ENCODE measurements at places on chromosomes 16 and 17. TPM values are rescaled to one million over a fixed set of nuclear protein-coding genes. Genes with fewer than 3 reads are reported as not detected.

The MSLN gene
- total RNA-seq, result 4.3 TPM

The KRTAP3-1 gene
- not detected for total RNA-seq

The HBA1 gene
- 45.6 TPM for total RNA-seq

The CHRNE gene
- 0.53 TPM for total RNA-seq

The SOX8 gene
- total RNA-seq, result 27.7 TPM

The FOXC2 gene
- total RNA-seq, result 0.32 TPM

The CDH11 gene
- 78.8 TPM for total RNA-seq

- no peak for DNase-seq
These were observed 98.1 kb downstream of the RGS9 start for GRCh38 chr17:65235284-65235683.

DNA sequence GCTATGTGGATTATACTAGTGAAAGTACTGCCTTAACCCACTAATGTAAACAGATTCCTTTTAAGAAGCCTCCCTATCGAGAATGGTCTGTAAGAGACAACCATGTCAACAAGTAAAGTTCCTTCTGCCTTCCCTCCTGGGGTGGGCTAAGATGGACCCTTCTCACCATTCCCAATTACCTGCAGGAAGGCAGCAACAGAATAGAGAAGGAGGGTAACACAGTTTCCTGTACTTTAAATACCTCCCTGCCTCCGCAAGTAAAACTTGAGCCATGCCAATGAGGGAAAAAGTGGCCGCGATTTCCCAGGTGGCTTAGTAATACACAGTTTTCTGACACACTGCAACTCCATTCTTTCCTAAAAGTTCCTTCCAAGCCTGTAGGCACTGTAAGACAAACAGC is 45.2 kb downstream of the TOX3 start:
- no peak for DNase-seq

DNA sequence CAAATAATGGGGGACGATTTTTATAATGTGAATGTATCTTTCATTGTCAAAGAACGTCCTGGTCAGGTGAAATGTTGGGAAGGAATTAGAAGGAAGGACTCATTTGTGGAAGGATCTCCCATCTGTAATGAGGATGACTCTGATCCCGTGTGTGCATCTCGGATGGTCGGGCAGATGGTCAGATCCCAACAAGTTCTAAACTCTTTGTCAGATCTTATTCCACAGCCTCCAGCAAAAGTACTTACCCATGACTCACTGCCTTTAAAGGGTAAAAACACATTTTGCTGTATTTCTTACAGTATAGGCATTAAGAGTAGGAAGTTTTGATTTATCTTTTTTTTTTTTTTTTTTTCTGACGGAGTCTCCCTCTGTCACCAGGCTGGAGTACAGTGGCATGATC is 539 bp upstream of the KRTAP4-8 start:
- DNase-seq, result no peak

GRCh38 chr17:9484789-9485188 is 90.8 kb downstream of the STX8 start:
- no peak for DNase-seq

DNA sequence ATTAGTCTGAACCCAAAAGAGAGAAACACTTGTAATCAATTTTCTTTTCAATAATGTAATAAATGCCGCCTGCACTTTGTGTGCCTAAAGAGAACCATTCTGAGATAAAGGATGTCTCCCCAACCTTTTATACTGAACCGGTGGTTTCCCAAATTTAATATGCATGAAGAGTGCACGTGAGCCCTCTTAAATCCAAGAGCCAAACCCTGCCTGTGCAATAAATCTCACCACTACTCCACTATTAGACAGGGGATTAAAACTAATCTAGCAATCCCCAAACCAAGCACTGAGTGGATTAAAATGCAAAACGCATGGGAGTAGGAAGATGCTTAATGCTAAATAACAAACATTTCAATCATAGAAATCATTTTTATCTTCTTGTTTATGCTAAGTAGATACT is 351.0 kb upstream of the PSMD7 start:
- no peak for DNase-seq

DNA sequence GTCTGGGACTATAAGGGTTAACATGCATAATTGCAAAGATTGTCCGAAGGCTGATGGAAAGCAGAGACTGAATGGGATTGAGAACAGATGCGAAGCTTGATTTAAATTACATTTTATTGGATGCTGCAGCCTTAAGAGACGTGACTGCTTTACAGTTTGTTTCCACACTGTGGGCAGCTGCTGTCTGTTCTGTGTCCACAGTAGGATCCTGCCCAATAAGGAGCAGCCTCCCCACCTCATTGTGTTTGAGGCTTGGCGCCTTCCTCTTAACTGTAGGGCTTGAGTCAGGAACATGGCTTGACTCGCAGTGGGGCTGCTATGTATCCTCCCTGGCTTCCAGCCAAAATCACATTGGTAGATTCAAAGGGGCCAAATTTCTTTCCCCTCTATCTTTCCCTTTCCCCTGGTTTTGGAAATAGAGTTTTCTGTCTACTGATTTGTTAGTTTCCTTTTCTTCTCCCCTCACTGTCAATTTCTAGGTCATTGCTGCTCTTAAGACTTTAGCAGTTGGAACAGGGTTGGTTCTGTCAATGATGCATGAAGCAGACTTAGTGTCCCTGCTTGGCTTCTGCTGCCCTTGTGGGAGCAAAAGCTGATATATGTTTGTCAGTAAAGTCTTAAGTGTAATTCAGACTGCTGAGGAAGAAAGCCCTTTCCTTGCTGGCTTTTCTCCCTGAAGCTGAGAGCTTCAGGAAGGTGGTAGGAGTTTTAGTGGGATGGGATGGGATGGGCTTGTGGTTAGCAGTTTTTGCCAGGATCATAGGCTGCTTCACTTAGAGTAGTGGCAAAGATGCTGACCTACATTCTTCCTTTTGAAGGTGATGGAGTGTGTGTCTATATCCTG is 5.0 kb upstream of the RARA start:
- no peak for DNase-seq

GRCh38 chr17:82085931-82086764 is 11.9 kb downstream of the FASN start:
- DNase-seq, result no peak

DNA sequence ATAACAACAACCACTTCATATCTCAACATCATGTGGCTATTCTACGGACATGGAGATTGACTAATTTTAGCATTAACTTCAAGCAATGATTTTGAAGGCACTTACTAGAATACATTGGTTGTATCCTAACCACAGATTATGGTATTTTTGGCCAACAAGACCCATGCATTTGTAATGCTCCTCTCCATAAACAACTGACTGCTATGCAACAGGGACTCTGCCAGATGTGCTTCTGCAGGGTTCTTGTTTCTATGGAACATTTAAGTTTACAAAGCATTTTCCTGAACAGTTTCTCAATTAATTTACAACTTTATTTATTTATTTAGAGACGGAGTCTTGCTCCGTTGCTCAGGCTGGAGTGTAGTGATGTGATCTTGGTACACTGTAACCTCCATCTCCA is 178.0 kb downstream of the PARN start:
- no peak for DNase-seq

DNA sequence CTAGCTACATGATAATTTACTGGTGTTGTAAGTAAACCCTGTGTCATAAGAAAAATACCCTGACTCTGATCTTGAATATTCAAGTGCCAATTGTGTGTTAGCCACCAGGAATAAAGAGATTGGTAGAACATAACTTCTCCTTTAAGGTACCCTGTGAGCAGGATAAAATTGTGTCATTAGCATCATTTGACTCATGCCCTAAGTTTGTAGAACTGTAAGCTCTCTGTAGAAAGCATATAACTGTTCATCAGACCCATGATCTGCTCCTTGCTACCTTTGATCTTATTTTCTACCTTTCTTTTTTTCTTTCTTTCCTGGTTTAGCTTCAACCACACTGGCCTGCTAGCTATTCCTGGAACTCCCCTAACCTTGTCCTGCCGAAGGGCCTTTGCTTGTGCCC is 35.8 kb downstream of the PTRH2 start:
- no peak for DNase-seq

GRCh38 chr17:6713130-6713917 is at the start of gene SLC13A5:
SLC13A5 (minus strand) TSS chr17:6713369; CDS start chr17:6713333, 36 bp downstream.
- peak; percentile 86 for DNase-seq

DNA sequence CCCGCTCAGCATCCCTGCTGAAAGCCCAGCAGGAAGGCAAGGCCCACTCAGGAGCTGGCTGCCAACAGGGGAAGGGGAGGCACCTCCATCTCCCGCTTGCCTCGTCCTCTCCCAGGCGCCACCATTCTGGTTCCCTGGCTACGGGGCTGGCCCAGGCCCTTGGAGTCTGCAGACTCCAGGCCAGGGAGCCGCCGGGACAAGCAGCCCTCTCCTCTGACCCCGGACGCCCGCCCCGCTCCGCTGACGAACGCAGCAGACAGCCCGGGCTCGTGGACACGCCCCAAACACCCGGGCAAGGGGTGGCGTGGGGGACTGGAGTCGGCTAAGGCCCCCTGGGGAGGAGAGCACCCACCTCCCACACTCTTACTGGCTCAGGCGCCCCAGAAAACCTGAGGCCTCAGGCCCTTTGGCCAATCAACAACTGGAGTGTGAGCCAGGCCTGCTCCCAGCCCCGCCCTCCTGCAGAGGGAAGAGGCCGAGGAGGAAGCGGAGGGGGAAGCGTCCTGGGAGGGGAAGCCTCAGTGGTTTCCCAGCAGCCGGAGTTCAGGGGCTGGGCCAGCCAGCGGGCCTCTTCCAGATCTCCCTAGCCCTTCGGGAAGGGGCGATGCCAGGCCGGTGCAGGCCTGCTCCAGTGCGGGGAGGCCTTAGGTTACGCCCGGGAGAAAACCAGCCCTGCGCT is 4.2 kb downstream of the MNT start:
- DNase-seq, result peak; percentile 98

GRCh38 chr17:10920558-10921108 is 82.7 kb upstream of the PIRT start:
- DNase-seq, result peak; percentile 59

- DNase-seq, result no peak
These were observed 18.1 kb upstream of the RFFL start for GRCh38 chr17:35081638-35082037.

GRCh38 chr16:8458481-8459046 is 131.7 kb downstream of the TMEM114 start:
- DNase-seq, result no peak

DNA sequence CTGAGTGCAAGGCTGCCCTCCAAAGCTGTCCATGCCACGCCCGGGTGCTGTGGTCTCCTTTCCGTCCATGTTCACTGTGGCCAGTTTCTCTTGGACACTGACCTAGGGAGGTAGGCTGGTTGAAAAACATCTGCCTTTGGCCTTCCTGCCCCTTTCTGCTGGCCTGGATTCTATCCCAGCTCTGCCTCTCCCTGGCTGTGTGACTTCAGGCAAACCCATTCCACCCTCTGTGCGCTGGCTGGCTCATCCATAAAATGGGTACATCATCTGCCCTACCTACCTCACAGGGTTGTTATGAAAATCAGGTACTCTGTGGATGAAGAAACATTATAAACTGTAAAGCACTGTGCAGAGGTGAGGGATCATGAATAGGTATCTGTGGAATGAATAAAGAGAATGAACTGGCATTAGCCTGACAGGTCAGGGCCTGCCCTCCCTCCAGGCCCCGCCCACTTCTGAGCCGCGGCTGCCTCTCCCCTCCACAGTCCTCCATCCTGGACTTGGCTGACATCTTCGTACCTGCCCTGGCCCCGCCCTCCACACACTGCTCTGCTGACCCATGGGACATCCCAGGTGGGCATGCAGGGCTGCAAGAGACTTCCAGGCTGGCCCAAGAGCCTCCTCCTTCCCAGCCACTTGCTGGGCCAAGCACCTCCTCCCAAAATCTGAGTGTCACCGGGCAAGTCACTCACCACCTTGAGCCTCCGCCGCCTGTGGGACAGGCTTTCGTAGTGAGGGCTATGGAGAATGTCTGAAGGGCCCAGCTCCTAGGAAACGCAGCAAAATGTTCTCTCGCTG is 7.0 kb upstream of the SPATA20 start:
- DNase-seq, result no peak

- DNase-seq, result no peak
These were observed 480.0 kb downstream of the PMP22 start for GRCh38 chr17:14784997-14785696.

GRCh38 chr17:21517538-21518293 is 141.6 kb downstream of the KCNJ12 start:
- DNase-seq, result no peak

DNA sequence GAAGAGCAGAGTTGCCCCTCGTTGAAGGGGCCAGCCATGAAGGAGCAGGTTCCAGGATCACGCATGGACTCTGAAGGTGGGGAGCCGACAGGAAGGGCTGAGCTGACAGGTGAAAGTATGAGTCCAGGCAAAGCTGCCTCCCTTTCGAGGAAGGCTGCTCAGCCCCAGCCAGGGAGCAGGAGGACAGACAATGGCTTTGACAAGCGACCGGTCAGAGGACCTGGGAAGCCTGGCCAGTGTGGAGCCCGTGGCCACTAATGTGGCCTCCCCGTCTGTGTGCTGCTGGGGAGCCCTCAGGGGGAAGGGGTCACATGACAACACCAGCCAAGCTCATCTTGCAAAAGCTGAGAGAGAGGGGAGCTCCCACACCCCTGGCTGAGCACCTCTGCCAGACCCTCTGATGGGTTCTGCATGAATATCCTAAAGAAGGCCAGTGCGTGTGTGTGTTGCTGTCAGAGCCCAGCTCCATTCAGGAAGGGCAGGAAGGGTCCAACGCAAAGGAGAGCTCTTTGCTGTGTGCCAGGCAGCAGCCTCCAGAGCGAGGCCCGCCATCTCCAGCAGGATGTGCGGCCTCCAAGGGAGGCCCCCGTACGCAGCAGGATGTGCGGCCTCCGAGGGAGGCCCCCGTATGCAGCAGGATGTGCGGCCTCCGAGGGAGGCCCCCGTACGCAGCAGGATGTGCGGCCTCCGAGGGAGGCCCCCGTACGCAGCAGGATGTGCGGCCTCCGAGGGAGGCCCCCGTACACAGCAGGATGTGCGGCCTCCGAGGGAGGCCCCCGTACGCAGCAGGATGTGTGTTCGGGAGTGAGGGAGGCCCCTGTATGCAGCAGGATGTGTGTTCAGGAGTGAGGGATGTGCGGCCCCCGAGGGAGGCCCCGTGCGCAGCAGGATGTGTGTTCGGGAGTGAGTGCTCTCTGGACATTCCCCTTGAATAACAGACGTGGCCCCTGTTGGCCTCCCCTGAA is 102.1 kb upstream of the CHMP6 start:
- DNase-seq, result no peak

- DNase-seq, result no peak
These were observed 13.8 kb upstream of the TCF25 start for GRCh38 chr16:89859615-89860007.

GRCh38 chr17:78038748-78039288 is 80.3 kb downstream of the TNRC6C start:
- DNase-seq, result no peak

- DNase-seq, result no peak
These were observed 84.6 kb downstream of the PARN start for GRCh38 chr16:14545346-14545884.

DNA sequence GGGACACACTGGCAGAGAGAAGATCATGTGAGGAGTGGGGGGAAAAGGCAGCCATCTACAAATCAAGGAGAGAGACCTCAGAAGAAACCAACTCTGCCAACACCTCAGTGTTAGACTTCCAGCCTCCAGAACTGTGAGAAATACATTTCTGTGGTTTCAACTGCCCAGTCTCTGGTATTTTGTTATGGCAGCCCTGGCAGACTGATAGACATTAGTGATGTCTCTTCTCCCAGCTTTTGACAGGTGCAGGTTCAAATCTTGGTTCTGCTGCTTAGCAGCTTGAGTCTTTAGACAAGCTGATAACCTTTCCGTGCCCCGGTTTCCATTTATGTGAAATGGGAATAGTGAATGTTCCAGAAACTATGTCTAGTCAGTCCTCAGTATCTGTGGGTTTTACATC is 199.5 kb downstream of the SNX29 start:
- no peak for DNase-seq
